ENCODE measurements at places on chromosomes 12 and 14.

GRCh38 chr12:116366456-116366776 lies 88.9 kb upstream of the MED13L start:
- DNase-seq = no peak

DNA sequence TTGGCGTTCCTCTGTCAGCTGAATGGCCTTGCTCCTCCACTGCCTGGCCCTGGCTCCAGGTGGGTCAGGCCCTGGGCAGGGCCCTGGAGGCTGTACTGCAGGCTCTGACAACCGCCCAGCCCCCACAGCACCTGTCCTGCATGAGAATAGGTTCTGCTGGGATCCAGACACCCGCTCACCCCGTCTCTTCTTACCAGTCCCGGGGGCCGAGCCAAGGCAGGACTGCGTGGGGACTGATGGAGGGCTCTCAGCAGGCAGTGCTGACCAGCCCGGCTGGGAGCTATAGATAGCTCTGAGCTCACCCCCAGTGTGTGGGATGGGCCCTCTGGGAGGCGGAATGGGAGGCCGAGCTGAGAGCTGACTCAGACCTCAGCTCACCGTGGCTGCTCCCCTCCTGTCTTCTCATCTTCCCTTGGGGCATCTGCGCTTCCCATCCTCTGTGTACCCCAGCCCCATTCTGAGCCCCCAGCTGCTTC lies 39.6 kb downstream of the TEAD4 start:
- no peak for DNase-seq

GRCh38 chr12:92908108-92908507 lies 21.0 kb downstream of the EEA1 start:
- DNase-seq = no peak

GRCh38 chr14:59132796-59133494 lies 55.5 kb upstream of the DAAM1 start:
- DNase-seq = peak; percentile 64
